Gastrocnemius medialis (tissue), 4 donors: ENCODE measurements at places on chromosomes 16 and 17. TPM values are rescaled to one million over a fixed set of nuclear protein-coding genes. Genes with fewer than 3 reads are reported as not detected.

The BMERB1 gene
- total RNA-seq, result 117 TPM

The EFCAB13 gene
- total RNA-seq, result 2.2 TPM

The TMC7 gene
- total RNA-seq, result 0.64 TPM

The NLRC3 gene
- total RNA-seq, result 0.20 TPM

The BRICD5 gene
- 0.15 TPM for total RNA-seq

The C17orf50 gene
- not detected for total RNA-seq

The ABCC12 gene
- 0.40 TPM for total RNA-seq

The CHST5 gene
- 0.12 TPM for total RNA-seq

The EFCAB5 gene
- total RNA-seq, result not detected

The SCNN1B gene
- 0.81 TPM for total RNA-seq
